ENCODE measurements at places on chromosomes 7 and 10.

DNA sequence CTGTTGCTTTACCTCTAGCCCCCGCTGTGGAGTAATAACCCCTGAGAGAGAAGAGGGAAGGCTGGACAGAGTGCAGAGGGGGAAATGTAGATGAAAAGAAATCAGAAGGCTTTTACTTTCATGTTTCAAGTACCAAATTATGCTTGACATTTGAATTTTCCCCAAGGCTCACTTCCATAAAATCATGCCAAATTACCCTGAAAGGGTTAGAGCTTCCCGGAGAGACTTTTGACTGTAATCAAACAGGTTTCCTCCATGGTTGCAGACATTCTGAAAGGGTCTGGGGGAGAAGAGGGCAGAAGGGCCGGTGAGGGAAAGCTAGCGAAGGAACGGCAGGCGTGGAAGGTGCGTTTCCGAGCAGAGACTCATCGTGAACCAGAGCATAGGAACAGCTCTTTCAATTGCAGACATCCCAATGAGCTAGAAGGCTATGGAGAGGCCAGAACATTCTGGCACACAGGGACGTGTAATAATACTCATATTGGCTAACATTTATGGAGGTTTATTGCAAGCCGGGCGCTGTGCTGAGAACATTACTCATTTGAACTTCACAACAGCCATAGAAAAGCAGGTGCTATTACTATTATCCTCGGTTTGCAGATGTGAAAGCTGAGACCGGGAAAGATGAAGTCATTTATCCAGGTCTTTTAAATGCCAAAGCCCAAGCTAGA, 620.8 kb upstream of the AUTS2 start:
- no peak for DNase-seq

- DNase-seq: no peak
These were observed 77.2 kb downstream of the CDH23 start for GRCh38 chr10:71473671-71474599.

- no peak for DNase-seq
These were observed 878.9 kb downstream of the TYW1 start for GRCh38 chr7:67875558-67875957.

DNA sequence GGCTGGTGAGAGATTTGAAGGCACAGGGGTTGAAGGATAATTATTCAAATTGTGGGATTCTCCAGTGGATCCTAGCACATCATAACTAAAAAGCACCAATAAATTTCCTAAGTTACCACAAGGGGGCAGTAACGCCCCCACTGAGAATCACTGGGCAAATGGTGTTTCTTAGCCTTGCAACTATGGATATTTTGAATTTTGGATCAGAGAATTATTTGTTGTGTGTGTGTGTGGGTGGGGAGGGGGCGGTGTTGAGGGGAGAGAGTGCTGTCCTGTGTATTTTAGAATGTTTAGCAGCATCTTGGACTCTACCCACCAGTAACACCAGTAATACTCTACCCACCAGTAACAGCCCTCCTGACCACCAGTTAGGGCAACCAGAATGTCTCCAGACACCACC, 63.3 kb upstream of the PRKG1 start:
- no peak for DNase-seq

- no peak for DNase-seq
These were observed 74.6 kb downstream of the PAXIP1 start for GRCh38 chr7:154928136-154929005.

DNA sequence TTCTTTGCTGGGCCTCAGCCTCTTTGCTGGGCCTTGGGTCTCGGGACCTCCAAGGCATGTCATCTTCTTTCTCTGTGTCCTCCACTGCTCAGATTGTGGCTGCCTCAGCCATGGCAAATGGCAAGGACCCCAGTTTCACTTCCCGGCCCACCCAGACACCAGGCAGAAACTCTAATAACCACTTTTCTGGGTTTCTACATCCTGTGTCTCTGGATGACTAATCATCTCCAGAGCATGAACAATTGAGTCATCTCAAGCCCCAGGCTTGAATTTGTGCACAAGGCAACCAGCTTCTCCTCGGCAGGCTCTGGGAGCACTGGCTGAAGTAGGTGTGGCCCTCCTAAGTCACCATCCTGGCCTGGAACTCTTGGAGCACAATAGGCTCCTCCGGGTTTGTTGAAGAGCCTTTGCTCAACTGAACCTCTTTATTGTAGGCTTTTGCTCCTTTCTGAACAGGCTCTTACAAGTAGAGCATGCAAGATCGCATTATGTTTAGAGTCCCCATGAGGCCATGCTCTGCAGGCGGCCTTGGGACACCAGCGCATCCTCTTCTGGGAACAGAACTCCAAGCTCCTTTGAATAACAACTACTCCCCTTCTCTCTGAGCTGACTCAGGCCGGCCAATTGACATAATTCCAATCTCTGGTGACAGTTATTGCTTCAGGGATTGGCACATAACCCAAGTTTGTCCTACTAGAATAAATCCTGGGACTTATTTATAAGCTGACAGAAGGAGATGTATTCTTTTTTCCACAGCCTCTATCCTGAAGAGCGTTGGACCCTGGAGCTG, 218.1 kb downstream of the WDR11 start:
- DNase-seq: no peak

DNA sequence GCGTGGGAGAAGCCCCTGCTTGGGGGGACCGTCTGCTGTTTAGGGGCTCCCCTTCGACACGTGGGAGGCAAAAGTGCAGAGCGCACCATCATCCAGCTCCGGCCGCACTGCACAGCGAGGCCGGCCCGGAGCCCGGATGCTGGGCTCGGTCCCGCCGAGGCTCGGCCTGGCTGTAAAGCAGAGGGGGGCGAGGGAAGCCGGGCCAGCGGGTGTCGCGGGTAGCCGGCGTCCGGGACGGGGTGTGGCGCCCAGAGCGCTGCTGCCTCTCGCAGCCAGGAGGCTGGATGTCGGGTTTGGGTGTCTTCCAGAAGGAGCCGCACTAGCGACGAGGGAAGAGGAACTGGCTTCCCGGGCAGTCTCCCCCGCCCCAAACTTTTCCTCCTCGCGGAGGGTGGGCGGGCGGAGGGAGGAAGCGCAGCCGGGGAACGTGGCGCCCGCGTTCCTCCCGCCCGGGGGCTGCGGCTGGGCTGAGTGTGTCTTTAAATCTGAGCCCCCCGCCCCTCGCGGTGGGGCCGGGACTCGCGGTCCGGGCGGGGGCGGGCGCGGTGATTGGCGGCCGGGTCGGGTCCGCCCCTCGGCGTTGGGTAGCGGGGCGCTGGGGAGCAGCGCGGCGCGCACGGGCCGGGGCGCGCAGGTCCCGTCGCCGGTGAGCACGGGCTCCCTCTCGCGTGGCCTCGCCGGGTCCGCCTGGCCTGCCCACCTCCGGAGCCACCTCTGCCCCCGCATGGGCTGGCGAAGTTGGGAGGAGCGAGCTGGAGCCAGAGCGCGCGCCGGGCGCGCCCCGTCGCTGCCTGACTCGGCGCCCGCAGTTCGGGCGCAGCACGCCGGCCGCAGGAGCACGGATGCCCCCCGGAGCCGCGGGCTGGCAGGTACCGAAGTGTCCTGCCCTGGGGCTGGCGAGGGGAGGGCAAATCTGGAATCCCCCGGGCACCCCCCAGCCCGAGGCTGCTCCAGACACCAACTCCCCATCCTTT, at the start of gene PALD1:
Gene PALD1, plus strand, starts transcription at position 577 of the 974 bp plus-strand sequence. CDS start 47,185 bp downstream, outside the sequence.
- no peak for DNase-seq

DNA sequence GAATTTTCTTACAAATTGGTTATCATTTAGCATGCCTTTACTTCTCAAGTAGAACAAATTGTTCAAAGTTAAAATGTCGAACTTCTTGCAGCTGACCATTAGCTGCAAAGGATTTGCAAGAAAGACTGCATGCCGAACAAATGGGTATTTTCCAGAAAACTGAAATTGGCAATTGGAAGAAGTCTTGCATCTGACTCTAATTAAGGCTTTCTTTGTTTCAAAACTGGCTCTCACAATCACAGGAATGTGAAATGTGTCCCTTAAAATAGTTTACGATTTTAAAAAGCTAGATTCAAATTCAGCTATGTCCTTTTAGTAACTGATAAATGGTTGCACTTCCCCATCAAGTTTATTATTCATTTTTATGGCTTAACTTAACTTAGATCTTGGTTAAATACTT, 207.9 kb downstream of the ARL4A start:
- DNase-seq: no peak

DNA sequence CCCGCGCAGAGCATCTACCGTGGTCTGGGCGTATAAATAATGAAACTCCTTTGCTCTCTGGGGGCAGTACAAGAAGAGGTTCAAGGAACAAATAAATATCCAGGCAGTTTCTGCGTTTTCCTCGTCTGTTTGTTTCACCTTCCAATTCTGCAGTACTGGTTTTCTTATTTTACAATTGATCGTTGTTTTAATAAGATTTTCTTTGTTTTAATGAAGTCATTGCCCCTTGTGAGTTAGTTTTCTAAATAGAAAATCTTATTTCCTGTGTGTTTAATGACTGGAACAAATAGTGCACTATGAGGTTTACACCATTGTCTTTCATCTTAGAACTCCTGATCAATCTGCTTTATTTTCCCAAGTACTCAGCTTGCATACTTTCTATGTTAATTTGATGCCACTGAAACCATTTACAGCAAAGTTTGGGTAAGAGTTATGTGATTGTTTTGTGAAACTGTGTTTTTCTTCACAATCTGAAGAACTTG, 1.2 kb downstream of the PLEKHA1 start:
- DNase-seq: no peak

- no peak for DNase-seq
These were observed 29.1 kb upstream of the CABCOCO1 start for GRCh38 chr10:61633665-61634064.

GRCh38 chr7:157000741-157001653, 9.5 kb downstream of the MNX1 start:
- DNase-seq: no peak

DNA sequence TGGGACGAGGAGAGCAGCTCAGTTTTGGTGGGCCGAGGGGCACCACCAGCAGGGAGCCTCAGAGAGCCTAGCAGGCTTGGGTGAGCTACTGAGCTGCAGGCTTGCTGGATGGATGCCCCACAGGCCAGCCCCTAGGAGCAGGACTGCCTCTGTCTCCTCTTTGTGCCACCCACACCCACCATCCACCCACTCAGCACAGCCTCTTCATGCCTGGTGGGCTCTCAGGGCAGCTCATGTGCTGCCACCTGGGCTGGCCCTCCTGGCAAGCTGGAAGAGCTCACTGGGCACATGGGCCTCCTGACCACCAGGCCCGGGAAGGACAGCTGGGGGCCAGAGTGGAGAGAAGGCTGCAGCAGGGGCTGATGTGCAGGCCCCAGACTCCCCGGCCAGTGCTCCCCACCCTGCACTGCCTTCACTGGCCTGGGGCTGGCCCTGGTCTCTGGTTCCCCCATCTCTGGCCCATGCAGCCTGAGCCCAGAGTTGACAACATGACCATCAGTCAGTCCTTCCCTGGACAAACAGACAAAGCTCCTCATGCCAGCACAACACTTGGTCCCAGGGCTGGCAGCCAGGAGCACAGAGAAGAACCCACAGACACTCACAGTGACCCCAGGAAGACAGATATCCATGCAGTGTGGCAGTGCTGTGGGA, 8.2 kb downstream of the RASGEF1A start:
- peak; percentile 6 for DNase-seq

- no peak for DNase-seq
These were observed 148.4 kb upstream of the RNF32 start for GRCh38 chr7:156492170-156492569.

DNA sequence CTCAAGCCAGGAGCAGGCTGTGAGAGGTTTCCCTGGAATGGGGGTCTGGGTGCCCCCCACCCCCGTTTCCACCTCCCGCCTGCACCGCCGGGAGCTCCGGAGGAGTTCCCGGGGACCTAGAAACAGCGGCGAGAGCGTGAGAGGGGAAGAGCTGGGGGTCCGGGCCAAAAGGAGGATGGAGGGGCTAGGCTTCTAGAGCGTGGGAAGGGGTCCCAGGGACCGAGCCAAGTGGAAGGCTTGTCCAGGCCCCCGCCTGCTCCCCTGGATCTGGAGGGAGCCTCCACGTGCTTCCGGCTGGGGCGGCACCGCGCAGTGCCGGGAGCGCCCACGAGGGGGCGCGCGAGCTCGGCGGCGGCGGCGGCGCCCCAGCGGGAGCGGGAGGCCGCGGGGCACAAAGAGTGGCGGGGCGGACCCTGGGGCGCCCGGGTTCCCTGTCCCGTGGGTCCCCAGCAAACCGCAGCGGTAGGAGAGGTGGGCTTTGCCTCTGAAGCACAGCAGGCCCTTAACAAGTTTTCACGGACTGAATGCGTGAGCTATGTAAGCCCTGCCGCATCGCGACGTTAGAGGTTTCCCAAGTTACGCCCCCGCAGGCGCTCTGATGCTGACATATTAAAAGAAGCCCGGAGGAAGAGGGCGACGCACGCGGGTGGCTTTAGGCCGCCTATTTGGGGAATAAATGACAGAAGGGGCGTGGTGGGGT, 104.4 kb upstream of the LRRC4 start:
- no peak for DNase-seq

GRCh38 chr10:45395554-45395953, 21.5 kb downstream of the ALOX5 start:
- DNase-seq: no peak

- no peak for DNase-seq
These were observed 109.7 kb upstream of the PPIF start for GRCh38 chr10:79237454-79238157.

DNA sequence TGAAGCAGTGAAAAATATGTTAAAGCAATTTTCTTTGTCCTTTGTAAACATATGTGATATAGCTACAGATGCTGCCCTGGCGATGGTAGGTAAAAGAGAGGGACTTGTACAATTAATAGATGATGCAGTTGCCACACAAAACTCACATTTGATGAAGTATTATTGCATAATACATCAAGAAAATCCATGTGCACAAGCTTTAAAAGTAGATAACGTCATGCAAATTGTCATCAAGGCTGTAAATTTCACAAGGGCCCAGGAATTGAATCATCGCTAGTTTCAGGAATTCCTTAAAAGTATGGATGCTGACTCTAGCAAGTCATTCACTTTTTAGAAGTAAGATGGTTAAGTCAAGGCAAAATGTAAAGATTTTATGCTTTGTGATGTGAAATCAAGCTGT, 10.0 kb downstream of the CYP3A5 start:
- no peak for DNase-seq

DNA sequence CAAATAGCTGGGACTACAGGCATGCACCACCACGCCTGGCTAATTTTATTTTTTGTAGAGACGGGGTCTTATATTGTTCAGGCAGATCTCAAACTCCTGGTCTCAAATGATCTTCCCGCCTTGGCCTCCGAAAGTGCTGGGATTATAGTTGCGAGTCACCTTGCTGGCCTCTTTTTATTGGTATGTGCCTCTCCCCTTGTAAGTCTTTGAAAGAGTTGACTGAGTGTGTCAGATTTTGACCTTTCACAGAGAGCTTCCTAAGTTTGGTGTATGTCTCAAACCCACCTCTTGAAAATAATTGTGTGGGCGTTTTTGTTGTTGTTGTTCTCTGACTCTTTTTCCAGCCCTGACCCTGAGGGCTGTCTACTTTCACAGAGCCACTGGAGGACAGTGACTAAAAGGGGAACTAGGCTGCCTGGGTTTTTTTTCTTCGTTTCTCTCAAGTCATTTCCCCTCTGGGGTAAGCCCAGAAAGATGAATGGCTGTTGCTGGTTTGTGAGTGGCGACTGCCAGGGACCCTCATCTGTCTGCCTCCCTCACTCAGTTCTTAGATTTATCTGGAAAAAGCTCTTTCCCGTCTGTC, 262.8 kb downstream of the ZEB1 start:
- DNase-seq: no peak

Measured in omental fat pad (tissue), 4 donors.